ENCODE measurements at places on chromosomes 2 and 18.

- peak; percentile 1 for DNase-seq
These were observed at the start of gene LRP2 for GRCh38 chr2:169362118-169362893. LRP2 (minus strand) TSS chr2:169362534; CDS start chr2:169362399, 135 bp downstream.

- DNase-seq, result no peak
These were observed 18.1 kb downstream of the DTNB start for GRCh38 chr2:25655316-25655715.

DNA sequence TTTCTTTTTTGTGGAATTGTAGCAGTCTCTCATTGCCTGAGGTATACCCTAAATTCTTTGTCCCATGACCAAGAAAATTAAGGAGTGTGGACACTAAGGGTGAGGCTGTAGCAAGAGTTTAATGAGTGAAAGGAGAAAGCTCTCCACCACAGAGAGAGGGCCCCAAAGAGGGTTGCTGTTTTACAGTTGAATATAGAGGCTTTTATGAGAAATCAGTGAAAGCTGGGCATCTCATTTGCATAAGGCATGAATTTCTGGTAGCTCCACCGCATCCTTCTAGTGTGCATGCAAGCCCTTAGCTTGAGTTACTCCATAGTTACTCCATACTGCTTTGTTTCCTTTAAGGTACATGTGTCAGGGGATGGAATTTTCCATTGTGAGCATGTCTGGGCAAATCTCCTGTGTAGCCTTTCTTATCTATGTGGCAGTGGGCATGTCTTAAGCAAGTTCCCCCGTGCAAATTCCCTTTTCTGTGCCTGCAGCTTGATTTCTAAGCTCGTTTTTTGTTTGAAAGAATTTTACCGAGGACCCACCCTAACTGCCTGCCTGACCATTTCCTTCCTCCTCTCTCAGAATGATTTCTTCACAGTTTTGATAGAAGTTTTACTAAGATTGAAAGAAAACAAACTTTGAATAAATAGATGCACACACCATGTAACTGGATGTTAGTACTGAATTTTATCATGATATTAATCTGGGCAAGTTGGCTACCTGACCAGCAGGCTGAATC is 218.9 kb downstream of the PARD3B start:
- DNase-seq, result no peak

GRCh38 chr2:113079131-113079530 is 11.4 kb downstream of the IL1F10 start:
- no peak for DNase-seq

DNA sequence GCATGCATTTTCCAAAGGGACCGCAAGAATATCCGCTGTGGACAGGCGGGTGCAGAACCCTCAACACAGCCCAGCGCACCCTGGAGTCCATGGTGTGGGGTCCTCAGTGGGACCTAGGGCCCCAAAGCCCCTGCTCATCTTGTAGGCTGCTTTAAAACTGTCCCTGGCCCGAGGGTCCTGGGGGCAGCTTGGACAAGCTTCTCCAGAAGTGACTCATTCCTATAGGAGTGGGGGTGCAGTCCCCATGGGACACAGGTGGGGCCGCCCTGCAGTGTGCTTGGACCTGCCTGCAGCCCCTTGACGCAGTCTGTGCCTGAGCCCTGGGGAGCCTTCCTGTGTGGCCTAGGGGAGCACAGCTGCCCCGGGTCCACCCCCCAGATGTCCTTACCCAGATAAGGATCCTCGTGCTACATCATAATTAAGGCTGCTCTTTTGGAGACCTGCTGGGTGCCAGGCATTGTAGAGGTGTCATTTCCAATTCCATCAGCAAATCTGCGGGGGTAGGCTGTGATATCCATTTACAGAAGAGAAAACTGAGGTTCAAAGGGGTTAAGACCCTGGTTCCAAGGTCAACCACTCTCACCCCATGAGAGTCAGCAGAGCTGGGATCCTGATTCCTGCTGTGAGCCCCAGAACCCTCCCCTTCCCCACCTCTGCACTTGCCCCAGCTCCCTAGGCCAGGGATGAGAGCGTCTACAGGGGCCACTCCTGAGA is 1.7 kb upstream of the HS6ST1 start:
- no peak for DNase-seq
